ENCODE measurements at places on chromosomes 4 and X.

DNA sequence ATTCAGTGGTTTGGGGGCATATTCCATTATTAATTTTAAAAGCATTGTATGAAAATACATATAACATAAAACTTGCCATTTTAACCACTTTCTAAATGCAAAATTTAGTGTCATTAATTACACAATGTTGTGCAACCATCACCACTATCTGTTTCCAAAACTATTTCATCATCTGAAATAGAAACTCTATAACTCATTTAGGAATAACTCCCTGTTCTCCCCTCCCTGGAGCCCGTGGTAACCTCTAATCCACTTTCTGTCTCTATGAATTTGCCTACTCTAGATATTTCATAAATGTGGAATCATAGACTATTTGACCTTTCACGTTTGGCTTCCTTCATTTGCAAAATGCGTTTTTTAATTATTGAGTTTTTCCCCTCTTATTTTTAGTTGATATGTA lies 101.4 kb upstream of the GPC4 start:
- no peak for DNase-seq

GRCh38 chr4:181952478-181952877 lies 290.7 kb upstream of the TENM3 start:
- no peak for DNase-seq

DNA sequence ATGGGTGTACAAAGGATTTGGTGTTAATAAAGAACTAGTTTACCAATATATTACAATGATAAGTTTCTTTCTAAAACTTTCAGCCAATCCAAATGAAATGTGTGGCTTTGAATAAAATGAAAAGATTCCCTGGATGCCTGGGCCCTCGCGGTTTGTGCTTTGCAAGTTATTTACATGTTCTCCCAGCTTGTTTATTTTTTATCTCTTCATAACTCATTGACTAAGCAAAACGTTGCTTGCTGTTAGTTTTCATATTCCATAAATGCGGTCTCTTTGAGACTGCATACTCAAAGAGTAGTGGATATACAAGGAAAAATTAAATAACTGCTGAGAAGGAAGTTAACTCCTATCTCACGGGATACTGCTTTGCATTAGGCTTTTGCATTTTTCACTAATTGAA lies 26.0 kb downstream of the FHDC1 start:
- DNase-seq = no peak

- DNase-seq = no peak
Observed at GRCh38 chr4:26407476-26407875, 82.8 kb downstream of the CCKAR start.

DNA sequence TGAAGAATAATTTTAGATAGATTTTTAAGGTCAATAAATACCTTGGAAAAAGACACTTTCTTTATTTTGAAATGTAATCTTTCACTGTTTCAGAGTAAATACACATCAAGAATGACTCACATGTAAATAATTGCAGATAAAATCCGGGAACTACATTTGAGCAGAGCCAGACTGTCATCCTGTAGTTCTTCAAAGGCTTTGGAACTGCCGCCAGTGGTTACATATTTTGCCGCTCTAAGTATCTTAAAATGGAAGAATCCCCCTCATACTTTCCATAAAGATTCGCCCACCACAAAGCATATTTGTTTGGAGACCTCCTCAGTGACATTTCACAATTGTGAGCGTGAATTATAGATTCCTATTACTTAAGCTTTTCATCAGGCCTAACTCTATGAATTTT lies 607.8 kb upstream of the ZFP42 start:
- DNase-seq = no peak

DNA sequence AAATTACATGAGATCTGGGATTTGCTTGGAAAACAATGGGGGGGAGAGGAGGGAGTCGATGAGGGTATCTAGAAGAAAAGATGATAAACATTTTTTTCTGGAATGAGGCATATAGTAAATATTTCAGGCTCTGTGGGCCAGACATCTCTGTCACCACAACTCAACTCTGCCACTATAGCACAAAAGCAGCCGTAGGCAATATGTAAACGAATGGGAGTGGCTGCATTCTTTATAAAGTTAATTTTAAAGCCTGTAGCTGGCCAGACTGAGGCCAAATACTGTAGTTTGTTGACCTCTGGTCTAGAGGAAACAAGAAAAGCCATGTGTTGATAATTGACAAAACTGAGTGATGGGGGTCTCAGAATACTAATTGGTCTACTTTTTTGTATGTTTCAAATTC lies 14.1 kb upstream of the TCEANC start:
- no peak for DNase-seq

- DNase-seq = no peak
Observed at GRCh38 chr4:102610007-102610406, 108.8 kb downstream of the NFKB1 start.

DNA sequence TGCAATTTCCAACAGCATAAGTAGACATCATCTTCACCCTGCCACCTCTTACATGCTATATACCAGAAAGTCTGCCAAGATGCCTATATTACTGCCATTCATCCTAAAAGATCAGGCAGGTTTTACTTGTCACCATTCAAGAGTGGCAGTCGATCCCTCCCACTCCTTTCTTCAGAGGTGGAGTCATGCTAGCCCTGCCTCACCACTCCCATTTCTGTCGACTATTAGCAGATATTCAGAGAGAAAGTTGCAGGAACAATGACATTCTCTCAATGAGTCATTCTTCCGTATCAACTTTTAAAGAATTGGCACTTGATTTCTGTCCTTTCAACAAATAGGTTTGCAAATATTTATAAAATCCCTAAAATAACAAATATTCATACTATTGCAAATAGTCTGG lies 1060.1 kb downstream of the ADGRL3 start:
- DNase-seq = no peak

DNA sequence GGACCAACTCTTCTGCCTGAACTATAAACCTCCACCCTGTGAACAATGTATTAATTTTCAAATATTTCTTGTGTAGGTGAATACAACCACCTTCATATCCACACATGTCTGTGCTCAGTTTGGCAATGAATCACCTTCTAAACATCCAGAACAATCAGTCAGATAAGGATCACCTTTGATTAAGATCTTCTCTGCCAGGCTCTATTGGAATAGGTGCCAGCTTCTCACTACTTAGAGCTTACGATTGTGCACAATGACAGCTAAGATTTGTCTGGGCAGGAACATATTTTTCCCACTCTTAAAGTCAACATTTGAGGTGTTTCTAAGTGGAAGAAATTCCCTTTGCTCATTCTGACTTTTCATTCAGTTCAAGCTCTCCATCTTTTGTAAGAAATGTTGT lies 237.2 kb downstream of the IL1RAPL2 start:
- DNase-seq = no peak

DNA sequence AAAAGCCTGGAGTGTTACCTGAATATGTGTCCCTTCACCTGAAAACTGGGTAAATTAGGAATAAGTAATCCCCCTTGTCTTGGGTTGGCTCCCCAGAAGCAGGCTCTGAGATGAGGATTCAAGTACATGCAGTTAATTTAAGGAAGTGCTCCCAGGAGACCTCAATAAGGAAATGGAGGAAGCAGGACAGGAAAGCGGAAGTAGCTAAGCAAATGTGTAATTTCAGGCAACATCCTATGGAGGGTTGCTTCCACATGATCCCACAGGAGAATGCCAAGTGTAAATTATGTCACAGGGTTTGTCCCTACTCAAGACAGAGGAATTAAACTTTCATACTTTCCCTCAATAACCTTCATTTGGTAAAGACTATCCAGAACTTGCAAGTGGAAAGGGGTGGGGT lies 48.1 kb upstream of the ARHGEF6 start:
- no peak for DNase-seq

- no peak for DNase-seq
Observed at GRCh38 chrX:129534816-129535578, 5.1 kb upstream of the OCRL start.

- DNase-seq = peak; percentile 40
Observed at GRCh38 chr4:140252742-140253555, 99.0 kb upstream of the MAML3 start.

DNA sequence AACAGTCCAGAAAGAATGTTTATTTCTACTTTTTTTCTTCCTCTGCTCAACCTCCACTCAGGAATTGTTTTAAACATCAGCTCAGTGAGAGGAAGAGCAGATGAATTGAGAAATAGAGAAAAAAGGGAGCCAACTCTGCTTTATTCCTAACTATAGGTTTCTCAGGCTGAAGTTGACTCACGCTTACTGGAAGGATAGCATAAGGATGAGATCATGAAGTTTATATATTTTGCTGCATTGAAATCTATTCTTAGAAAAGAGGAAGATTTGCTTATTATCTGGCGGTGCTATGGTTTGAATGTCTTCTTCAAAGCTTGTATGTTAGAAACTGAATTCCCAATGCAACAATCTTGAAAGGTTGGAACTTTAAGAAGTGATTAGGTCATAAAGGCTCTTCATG lies 1673.4 kb upstream of the PCDH7 start:
- DNase-seq = no peak

Measured in activated gamma-delta T cell treated with anti-CD3 and anti-CD28 coated beads, Interleukin-2, amount 50 U/mL, for 16 hours (primary cell).